NCI-H2081 treated with DMSO at 0.1 percent for 48 hours (cell line): ENCODE measurements at places on chromosomes 4 and X.

DNA sequence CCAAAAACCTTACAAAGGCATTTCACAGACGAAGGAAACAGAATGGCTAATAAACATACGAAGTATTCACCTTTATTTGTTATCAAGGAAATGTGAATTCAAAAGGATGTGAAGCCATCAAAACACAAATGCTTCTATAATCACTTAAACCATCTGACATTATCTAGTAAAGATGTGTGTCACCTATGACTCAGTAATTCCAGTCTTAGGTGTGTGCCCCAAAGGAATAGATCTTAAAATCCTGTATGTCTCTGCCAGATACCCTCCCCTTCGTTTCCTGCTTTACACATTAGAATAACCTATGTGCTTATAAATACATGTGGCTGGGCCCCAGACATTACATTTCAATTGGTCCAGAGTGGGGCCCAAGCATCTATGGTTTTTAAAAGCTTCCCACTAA lies 41.8 kb upstream of the CEP135 start:
- no peak for DNase-seq

DNA sequence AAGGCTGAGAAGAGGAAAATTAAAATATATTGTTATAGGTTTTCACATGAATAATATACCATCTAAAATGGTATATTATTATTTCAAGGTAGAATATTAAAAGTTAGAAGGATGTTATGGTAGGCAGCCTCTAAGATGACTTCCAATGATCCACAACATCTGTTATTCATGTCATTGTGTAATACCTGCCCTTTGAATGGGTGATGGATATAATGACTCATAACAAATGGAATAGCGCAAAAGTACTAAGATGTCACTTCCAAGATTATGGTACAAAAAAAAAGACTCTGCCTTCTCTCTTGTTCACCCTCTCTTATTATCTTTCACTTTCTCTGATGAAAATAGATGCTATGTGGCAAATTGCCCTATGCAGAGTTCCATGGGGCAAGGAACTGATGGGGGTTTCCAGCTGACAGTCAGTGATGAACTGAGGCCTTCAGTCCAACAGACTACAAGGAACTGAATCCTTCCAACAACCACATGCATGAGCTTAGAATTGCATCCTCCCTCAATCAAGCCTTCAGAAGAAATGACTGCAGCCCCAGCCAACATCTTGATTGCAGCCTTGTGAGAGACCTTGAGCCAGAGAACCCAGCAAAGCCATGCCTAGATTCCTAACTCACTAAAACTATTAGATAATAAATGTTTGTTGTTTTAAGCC lies 57.7 kb downstream of the HS6ST2 start:
- no peak for DNase-seq

DNA sequence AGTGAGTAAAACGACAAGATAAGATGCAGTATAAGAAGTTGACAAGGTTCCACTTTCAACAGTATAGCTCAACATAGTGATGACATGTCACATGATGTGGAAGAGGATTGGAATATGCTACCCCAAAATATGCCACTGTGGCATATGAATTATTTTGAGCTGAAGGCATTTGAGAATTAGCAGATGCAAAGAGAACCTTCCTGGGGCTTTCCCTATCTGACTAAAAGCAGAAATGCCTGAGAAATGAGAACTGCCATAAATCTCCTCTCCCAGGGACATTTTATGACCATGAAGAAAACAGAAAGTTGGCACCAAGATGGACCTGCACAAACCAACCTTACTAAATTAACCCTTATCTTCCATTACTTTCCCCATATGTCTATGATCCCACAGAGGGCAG lies 24.8 kb downstream of the CDKN2AIP start:
- no peak for DNase-seq

DNA sequence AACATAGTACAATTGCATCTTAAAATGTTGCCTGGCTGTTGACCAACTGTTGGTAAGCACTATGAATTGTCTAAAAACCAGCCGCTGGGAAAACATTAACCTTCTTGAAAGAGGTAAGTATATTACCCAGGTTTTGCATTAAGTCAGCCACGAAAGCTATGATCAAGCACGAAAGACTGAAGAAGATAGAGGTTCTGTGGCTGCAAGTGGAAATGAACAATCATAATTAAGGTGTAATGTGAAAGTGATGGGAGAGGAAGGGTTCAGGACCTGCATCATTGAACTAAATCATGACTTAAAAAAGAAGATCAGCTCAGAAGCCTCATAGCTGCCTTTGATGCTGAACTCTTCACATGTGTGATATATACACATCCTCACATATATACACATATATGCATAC lies 341.0 kb downstream of the NR3C2 start:
- no peak for DNase-seq

DNA sequence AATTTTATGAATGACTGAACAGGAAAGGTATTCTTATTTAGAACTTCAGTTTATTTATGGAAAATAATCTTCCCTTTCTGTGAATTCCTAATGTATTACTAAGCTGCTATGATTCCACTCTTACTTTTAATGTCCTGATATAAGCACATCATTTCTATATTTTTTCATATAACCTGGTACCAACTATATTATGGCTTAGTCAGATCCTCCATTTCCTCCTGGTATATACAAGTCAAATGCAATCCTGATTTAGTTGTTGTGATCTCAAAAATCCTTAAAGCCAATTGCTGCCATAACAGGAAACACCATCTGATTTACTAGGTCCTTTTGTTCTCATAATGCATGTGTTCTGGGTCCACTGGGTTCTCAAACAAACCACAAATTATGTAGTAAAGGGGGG lies 26.8 kb downstream of the TRMT2B start:
- no peak for DNase-seq

- no peak for DNase-seq
Measured at GRCh38 chrX:2351321-2351720, 149.5 kb downstream of the DHRSX start.

- DNase-seq: no peak
Measured at GRCh38 chr4:93501946-93502345, 326.6 kb upstream of the ATOH1 start.

DNA sequence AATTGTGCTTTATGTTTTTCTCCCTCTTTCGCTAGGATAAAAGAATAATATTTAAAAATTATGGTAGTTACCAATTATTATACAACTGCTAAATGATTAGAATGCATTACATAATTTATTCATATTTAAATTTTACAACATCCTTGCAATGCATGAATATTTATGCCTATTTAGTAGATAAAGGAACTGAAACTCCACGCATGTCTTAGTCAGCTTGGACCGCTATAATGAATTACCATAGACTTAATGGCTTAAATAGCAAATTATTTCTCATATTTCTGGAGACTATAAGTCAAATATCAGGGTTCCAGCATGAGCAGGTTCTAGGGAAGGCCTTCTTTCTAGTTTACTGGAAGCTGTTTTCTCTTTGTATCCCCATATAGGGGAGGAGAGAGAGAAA lies 1555.4 kb upstream of the ADGRL3 start:
- no peak for DNase-seq
